ENCODE measurements at places on chromosomes 6 and 20.

GRCh38 chr6:81937296-81937937, 184.9 kb upstream of the TENT5A start:
- DNase-seq, result no peak

DNA sequence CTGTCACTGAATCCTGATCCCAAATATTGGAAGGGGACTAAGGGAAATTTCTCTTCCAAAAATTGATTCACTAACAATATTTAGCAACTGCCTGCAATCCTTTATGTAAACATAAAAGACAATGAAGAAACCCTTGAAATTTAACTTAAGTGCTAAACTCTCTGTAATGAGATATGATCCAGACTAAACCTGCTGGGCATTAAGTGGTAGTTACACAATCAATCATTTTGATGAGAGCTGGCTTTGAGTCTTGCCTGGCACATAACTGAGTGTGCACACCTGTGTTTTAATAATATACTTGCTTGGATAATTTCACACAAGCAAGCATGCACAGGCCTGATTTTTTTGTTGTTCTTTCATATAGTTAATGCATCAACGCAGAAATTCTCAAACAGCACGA, 9.8 kb upstream of the ZFP64 start:
- DNase-seq, result no peak

- no peak for DNase-seq
These were observed 14.2 kb downstream of the GFRA4 start for GRCh38 chr20:3648951-3649350.

- DNase-seq, result no peak
These were observed 11.4 kb downstream of the TJAP1 start for GRCh38 chr6:43488667-43489276.
